ENCODE measurements at places on chromosomes 6 and 20.

DNA sequence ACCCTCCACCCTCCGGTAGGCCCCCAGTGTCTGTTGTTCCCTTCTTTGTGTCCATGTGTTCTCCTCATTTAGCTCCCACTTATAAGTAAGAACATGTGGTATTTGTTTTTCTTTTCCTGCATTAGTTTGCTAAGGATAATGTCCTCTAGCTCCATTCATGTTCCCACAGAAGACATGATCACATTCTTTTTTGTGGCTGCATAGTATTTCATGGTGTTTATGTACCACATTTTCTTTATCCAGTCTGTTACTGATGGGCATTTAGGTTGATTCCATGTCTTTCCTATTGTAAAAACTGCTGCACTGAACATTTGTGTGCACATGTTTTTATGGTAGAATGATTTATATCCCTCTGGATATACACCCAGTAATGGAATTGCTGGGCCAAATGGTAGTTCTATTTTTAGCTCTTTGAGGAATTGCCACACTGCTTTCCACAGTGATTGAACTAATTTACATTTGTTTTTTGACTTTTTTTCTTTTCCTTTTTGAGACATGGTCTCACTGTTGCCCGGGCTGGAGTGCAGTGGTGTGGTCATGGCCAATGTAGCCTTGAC, 4.5 kb downstream of the KPNA5 start:
- DNase-seq, result no peak

- DNase-seq, result no peak
Measured at GRCh38 chr6:153538491-153538890, 407.4 kb upstream of the RGS17 start.

GRCh38 chr20:61801857-61802442, 263.7 kb downstream of the TAF4 start:
- no peak for DNase-seq

DNA sequence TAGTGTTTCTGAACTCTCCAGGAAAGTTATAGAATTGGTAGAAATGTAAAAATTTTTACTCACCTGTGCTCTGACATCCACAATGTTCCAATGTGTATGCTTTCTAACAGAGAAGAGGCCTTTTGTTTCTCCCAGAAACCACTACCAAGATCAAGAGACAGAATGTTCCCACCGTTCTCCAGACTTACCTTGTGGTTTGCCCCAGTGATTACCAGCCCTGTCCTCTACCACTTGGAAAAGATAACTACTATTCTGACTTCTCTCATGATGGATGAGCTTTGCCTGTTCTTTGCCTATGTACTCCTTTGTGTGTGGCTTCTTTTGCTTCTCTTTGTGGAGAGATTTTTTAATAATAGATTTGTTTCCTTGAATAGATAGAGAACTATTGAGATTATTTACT, 173.0 kb upstream of the SCGN start:
- no peak for DNase-seq

DNA sequence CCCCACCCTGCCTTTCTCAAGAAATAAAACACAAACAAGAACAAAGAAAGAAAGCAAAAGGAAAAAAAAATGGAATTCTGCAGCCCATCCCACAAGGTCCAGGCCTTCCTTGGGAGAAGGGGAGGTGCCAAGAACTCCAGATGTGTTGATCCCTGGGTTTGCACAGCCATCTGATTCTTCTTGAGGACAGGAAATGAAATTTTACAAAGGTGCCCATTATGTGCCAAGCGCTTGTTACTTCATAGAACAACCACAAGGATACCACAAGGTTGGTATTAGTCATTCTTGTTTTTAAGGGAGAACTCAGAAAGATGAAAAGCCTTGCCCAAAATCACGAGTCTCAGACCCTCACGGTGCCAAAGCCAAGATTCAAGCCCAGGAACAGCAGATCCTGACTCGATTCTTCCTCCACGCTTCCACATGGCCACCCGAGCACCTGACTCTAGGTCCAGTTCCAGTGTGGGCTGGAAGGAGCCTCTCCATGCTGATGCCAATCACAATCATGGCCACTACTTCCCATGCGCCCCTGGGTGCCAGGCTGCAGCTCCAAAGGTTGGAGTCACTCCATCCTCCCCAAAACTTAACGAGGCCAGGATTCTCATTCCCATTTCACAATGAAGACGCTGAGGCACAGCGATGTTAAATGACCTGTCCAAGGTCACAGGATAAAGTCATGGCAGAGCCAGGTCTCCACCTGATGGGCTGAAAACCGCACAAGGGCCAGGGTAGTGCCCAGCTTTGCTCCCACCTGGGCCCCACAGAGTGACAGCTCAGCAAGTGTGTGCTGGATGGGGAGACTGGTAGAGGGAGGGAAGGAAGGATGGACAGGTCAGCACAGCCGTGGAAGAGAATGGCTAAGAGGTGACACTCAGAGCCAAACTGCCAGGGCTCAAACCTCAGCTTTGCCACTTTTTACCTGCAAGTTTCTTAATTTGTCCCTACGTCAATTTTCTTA, 66.7 kb upstream of the TOP1 start:
- DNase-seq, result no peak

- DNase-seq, result no peak
Measured at GRCh38 chr20:17725094-17725835, 25.5 kb downstream of the BANF2 start.

- peak; percentile 63 for DNase-seq
Measured at GRCh38 chr6:41286544-41287346, at the start of gene TREM1. TSS of gene TREM1 (minus strand) at chr6:41286682. CDS start at chr6:41286655, 27 bp downstream.

- no peak for DNase-seq
Measured at GRCh38 chr6:113997116-113997515, 26.2 kb upstream of the HDAC2 start.

DNA sequence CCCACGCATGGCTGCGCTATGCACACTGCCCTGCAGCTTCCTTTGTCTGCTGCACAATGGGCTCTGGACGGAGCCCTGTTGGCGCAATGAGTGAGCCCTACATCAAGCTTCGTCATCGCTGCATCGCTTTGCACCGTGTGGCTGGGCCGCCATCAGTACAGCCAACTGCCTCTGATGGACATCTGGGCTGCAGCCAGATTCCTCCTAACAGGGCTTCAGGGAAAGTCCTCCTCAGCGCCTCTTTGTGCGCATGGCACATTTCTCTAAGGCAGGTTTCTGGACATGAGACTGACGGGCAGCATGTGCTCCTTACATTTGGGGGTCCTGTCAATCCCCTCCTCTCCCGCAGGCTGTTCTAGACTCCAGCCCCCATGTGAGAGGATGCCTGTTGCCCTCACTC, 29.7 kb upstream of the ANGPT4 start:
- DNase-seq, result no peak

DNA sequence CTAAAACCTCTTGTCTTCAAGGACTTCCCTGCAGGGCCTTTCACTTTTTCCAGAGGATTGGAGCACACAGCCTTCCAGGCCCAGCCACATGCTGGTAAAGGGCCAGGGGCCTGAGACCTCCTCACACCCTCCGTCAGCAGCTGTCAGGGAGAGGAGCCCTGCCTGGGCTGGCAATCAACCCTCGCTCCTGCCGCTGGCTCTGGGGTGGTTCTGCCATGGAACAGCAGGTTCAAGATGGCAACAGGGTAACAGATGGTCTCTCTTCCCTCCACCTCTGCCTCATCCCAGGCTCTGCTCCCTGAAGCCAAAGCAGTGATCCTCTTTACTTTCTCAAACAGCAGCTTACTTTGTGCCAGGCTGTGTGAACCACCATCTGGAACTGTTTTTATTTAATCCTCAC, 23.8 kb downstream of the PCNA start:
- no peak for DNase-seq

- DNase-seq, result no peak
Measured at GRCh38 chr20:17691758-17692157, 8.0 kb upstream of the BANF2 start.

GRCh38 chr20:15091421-15092037, 754.1 kb upstream of the FLRT3 start:
- DNase-seq, result no peak

GRCh38 chr20:61647702-61648101, 395.6 kb downstream of the CDH4 start:
- no peak for DNase-seq

GRCh38 chr6:65903992-65904391, 197.0 kb upstream of the EYS start:
- no peak for DNase-seq

DNA sequence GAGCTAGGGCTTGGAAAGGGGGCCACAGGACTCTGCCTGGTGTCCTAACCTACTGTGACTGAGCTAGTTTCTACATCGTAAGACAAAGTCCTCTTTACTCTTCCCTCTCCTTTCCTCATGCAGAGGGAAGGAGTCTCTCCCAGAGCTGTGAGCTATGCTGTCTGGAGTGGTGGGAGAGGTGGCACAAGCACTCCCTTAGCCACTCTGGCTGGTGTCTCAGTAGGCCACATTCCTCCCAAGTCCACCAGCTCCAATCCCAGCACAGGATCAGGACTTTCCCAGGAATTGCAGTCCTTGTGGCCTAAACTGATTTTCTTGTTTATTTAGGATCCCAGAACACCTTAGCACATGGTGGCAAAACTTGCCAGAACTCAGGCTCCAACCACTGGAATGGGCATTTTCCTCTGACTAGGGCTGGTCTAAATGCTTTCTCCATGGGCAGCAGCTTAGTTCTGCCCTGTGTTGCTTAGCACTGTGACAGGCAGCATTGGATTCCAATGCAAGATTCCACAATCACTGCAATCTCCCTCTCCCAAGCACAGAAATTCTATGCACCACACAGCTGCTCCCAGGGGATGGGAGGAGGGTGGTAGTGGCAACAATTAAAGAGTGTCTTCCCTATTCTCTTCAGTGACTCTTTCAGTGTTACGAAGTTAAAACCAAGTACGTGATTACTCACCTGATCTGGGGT, 733.3 kb downstream of the HACE1 start:
- DNase-seq, result peak; percentile 45

- peak; percentile 72 for DNase-seq
Measured at GRCh38 chr6:40719671-40720374, 132.7 kb upstream of the LRFN2 start.

DNA sequence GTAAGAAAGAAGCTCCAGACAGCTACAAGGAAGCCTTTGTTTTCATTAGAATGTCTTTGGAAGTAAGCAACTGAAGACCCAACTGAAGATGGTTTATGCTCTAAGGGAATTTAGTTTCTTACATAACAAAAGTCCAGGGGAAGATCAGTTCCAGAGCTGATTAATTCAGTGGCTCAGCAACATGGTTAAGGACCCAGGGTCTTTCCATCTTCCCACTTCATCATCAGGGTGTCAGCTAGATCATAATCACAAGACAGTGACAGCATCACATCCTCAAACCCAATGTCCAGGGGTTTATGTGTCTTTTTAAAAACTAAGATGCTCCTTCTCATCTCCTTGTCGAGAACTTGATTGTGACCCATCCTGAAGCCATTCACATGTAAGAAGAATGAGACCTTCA, 119.7 kb upstream of the PRDM1 start:
- no peak for DNase-seq

DNA sequence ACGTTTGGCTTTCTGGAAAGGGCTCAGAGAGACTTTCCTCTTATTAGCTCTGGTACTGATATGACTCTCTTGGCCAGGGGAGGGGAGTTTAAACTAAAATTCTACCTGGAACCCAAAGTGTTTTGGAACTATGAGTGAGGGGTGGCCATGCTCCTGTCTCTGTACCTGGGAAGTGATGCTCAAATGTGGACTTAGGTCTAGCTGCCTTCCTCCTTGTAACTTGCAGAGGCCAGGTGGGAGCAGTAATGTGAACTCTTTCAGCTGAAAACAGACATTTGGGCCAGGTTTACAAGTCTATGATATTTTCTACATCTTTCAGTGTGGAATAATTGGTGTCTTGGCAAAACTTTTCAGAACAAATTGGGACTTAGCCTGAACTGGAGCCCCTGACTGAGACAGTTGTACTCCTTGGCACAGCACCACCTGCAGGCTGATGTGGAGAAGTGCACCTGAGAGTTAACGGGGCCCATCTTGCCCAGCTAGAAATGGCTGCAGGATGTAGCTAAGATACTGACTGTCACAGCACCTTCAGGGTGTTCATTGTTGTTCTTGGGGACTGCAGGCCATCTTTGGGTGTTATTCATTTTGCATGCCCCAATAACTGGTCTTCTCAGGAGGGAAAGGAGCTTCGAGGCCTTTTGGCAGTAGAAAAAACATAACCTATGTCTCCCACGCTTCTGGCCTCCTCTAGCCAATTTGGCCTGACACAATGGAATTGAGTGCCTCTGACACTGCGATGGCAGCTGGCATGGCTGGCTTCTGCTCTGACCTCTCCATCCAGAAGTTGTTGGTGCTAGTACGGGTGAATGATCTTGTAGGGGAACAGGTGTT, 37.1 kb downstream of the CD109 start:
- peak; percentile 72 for DNase-seq

GRCh38 chr6:75154973-75155372, 50.9 kb downstream of the COL12A1 start:
- no peak for DNase-seq

DNA sequence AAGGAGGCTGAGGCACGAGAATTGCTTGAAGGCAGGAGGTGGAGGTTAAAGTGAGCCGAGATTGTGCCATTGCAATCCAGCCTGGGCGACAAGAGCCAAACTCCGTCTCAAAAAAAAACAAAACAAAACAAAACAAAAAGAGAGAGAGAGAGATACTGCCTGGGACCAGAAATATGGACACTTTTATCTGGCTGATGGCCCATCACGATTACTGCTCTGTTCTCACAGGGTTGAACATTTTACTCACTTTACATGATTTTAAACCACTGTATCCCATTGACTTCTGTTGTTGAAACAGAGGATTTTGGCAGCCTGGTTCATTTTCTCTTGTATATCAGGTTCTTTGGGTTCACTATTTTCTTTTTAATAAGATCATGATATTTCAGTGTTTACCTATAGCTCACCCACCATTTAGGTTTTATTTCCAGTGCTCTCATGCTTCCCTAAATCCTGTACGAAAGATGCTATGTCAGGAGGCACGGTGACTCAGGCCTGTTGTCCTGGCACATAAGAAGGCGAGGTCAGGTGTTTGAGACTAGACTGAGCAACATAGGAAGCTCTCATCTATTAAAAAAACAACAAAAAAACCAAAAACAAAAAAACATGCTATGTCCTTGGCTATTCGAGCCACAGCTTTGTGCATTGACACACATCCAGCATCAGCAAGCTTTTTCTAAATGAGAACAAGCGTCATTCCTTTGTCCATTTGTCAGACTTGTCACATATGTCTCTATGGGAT, 34.5 kb upstream of the RREB1 start:
- DNase-seq, result no peak

- DNase-seq, result no peak
Measured at GRCh38 chr6:170274713-170275560, 15.9 kb downstream of the DLL1 start.

DNA sequence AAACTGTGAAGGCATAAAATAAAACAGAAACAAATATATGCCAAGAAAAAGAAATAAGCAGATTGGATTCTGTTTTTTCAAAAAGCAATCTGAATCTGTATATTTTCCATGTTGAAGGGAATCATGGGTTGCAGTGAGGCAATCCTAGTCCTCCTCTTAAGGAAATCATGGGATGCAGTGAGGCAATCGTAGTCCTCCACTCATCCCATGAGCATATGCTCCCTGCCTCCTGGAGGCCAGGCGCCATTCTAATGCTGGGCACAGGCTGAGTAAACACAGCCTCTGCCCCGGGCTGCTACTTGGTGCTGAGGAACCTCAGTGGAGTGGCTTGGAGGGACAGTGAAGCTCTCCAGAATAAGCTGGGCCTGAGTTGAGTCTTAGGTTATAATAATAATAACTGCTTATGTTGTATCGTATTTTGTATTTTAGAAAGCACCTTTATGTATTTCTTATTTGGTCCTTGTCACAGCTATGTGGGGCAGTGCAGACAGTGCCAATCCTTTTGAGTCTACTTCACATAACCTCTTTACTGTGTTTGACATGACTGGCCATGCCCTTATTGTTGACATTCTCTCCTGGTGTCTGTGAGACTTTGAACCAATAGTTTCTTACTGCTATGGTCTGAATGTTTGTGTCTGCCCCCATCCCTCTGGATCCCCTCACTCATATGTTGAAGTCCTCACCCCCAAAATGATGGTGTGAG, 56.6 kb upstream of the CITED2 start:
- no peak for DNase-seq

GRCh38 chr20:53750827-53751619, 157.4 kb upstream of the ZNF217 start:
- DNase-seq, result peak; percentile 71
